ENCODE measurements at places on chromosomes 13 and 19.

GRCh38 chr19:16889883-16890460 is 1.2 kb downstream of the F2RL3 start:
- DNase-seq: no peak

DNA sequence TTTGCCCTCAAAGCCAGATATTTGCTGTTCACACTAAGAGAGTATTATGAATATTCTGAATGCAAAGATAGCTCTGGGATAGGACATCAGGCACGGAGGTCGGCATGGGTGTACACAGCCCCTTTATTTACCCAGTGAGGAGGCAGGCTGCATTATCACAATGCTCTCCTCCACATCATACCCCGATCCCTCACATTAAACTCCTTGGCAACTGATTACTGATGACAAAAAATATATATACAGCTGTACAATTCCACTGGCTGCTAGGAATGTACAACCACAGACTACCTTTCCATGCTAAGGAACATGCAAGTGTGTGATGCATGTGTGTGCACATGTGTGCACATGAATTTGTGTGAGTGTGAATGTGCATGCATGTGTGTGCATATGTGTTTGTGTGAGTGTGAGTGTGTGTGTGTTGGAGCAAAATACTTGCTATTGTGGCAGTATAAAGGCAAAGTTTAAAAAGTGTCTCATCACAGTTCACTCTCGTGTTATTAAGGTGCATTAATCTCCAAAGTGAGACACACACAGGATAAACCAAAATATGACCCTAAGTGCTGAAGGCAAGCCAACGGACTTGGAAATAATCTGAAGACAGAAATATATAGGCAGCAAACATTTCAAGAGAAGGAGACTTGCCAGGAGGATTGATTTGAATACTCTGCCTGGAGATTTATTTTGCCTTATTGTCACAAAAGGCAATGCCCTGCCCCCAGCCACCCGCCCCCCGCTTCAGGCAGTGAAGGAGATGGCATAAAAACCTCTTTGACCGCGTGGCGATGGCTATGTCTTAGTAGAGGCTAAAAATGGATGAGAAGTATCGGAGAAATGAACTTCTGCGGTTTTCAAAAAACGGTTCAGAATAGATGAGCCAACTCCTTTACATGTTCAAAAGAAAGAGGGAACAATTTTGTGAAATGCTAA is 274.8 kb downstream of the TSHZ3 start:
- DNase-seq: no peak

GRCh38 chr19:49676784-49677230 is 264 bp upstream of the PRMT1 start:
- peak; percentile 99 for DNase-seq

GRCh38 chr13:49086722-49087121 is 111.0 kb downstream of the FNDC3A start:
- DNase-seq: no peak

DNA sequence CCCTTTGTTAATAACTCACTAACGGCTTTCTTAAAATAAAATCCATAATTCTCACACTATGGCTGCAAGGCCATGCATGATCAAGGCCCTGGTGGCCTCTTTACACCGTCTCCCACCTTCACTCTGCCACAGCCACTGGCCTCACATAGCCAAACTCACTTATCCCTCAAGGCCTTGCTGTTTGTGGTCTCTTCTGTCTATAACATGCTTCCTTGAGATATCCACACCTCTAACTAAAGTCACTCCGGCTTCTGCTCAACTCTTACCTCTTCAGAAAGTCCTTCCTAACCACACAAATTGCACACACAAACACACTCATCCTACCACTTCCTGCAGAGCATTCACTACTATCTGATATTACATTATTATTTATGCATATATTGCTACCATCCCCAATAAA is 262.5 kb downstream of the DIAPH3 start:
- no peak for DNase-seq

All from omental fat pad (tissue), 4 donors.